Stomach (tissue), 19 donors: ENCODE measurements at places on chromosomes 7 and 10.
A peak's percentile ranks its signal among the peaks of the same experiment; 100 is the strongest.

- no peak overlapping the region for H3K27ac ChIP-seq
- DNase-seq: no peak
- no peaks in the 10 kb centered on the region for H3K27me3 ChIP-seq
- H3K36me3 ChIP-seq: no peaks in the 10 kb centered on the region
Observed at GRCh38 chr10:93876381-93876780, 17.4 kb upstream of the SLC35G1 start.

GRCh38 chr10:95821720-95822119, 65.8 kb downstream of the ENTPD1 start:
- no peak overlapping the region for H3K27ac ChIP-seq
- no peaks in the 10 kb centered on the region for H3K4me1 ChIP-seq
- H3K36me3 ChIP-seq: no peaks in the 10 kb centered on the region
- H3K27me3 ChIP-seq: no peaks in the 10 kb centered on the region
- no peak overlapping the region for H3K4me3 ChIP-seq

DNA sequence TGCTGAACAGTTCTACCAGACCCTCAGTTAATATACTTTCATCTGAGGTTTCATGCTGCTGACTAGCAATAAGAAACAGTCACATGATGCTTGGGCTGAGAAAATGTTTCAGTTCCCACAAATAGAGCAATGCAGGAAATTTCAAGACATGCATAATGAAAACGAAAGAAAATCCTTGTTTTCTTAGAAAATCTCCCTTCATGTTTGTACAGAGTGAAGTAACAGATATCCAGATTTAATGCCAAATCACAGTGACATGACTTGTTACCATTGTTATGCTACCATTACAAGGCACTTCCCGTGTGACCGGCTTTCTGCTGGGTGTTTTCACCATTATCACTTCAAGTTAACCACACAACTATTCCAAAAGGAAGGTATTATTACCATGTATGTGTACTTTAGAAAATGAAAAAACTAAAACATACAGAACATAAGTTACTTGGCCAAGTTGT, 121.7 kb downstream of the DOCK4 start:
- H3K27ac ChIP-seq: peak overlapping the region; percentile 19
- DNase-seq: peak; percentile 60
- H3K27me3 ChIP-seq: no peaks in the 10 kb centered on the region
- no peak overlapping the region for H3K4me3 ChIP-seq
- no peaks in the 10 kb centered on the region for H3K4me1 ChIP-seq
- H3K36me3 ChIP-seq: no peaks in the 10 kb centered on the region

GRCh38 chr7:38929460-38930171, 20.6 kb upstream of the VPS41 start:
- H3K4me1 ChIP-seq: no peaks in the 10 kb centered on the region
- no peak overlapping the region for H3K4me3 ChIP-seq
- H3K27ac ChIP-seq: no peak overlapping the region
- H3K27me3 ChIP-seq: no peaks in the 10 kb centered on the region
- H3K36me3 ChIP-seq: no peaks in the 10 kb centered on the region
- DNase-seq: no peak

DNA sequence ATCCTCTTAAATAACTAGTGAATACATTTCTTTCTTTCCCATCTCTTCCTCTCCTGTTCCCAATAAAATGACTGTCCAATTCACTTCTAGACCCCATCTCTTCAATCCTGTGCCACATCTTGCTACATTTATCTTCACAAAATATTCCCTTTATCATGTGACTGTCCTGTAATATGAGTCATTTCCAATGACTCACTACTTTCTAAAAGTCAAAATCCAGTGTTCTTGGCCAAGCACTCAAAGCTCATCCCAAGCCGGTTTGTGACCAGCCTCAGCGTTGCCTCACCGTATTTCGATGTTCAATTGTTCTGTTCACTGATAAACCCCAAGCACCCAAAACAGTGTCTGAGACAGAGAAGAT, 104.7 kb downstream of the PARD3 start:
- no peaks in the 10 kb centered on the region for H3K36me3 ChIP-seq
- no peak for DNase-seq
- H3K4me3 ChIP-seq: no peak overlapping the region
- H3K27me3 ChIP-seq: no peaks in the 10 kb centered on the region
- H3K4me1 ChIP-seq: peaks cover 76% of the 10 kb centered on the region

- peaks cover 65% of the 10 kb centered on the region for H3K27me3 ChIP-seq
- H3K4me1 ChIP-seq: peaks cover 44% of the 10 kb centered on the region
- H3K36me3 ChIP-seq: no peaks in the 10 kb centered on the region
- H3K4me3 ChIP-seq: no peak overlapping the region
Observed at GRCh38 chr7:155460926-155461613, 3.1 kb downstream of the EN2 start.

GRCh38 chr7:67432536-67433234, 436.1 kb downstream of the TYW1 start:
- no peaks in the 10 kb centered on the region for H3K36me3 ChIP-seq
- H3K27me3 ChIP-seq: peaks cover 5% of the 10 kb centered on the region
- no peak overlapping the region for H3K27ac ChIP-seq
- DNase-seq: peak; percentile 64

DNA sequence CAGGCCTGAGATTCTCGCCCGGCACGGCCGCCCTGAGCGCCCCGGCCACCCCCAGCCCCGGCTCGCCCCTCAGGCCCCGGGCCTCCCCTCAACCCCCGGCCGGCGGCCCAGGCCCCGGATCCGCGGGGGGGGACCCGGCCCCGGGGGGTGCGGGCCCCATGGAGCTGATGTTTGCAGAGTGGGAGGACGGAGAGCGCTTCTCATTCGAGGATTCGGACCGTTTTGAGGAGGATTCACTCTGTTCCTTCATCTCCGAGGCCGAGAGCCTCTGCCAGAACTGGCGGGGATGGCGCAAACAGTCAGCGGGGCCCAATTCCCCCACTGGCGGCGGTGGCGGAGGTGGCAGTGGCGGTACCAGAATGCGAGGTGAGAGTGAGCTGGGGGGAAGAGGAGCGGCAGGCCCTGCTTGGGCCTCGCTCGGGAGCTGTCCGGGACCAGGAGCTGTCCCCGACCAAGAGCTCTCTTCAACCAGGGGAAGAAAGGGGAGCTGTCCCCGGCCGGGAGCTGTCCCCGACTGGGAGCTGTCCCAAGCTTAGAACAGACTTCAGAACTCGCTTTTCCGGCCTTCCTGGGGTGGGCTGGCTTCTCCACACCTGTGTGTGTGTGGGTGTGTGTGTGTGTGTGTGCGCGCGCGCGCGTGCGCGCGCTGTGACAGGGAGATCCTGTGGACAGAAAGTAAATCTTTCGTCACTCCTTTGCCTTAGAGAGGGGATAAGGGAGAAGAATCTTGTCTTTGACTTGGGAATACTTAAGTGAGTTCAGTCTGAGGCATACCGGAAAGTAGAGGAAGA, 510 bp downstream of the ZSWIM8 start:
- H3K4me1 ChIP-seq: peaks cover 46% of the 10 kb centered on the region
- peaks cover 22% of the 10 kb centered on the region for H3K36me3 ChIP-seq
- peak; percentile 77 for DNase-seq
- peak overlapping the region; percentile 97 for H3K4me3 ChIP-seq
